Fibroblast of lung (primary cell): ENCODE measurements at places on chromosomes 2 and 18. TPM values are rescaled to one million over a fixed set of nuclear protein-coding genes. Genes with fewer than 3 reads are reported as not detected.

- DNase-seq, result no peak
These were observed 2.8 kb downstream of the ABCB6 start for GRCh38 chr2:219215871-219216534.

GRCh38 chr2:19600506-19600905, 242.1 kb upstream of the OSR1 start:
- DNase-seq, result no peak

Gene ANXA4
- total RNA-seq, result 106 and 114 TPM in 2 replicates

- peak; percentile 56 for DNase-seq
These were observed 45.2 kb downstream of the CYP1B1 start for GRCh38 chr2:38030635-38031355.

Gene HMSD
- 0.83 TPM in 1 of 2 replicates, not detected in the other for total RNA-seq

- DNase-seq, result no peak
These were observed 17.5 kb downstream of the DNMT3A start for GRCh38 chr2:25324251-25324650.

Gene HJURP
- 0.26 and 5.8 TPM in 2 replicates for total RNA-seq

- peak; percentile 10 for DNase-seq
These were observed 333.8 kb downstream of the ALK start for GRCh38 chr2:29587402-29588190.

Gene FKBP7
- total RNA-seq, result 47.5 and 54.3 TPM in 2 replicates

GRCh38 chr18:45974088-45974536, 7.0 kb upstream of the EPG5 start:
- peak; percentile 73 for DNase-seq

- peak; percentile 74 for DNase-seq
These were observed 517.9 kb upstream of the SPHKAP start for GRCh38 chr2:228699400-228699799.

Gene IL36G
- total RNA-seq, result not detected in 2 replicates

- DNase-seq, result no peak
These were observed 138.2 kb upstream of the DNAJC10 start for GRCh38 chr2:182577816-182578215.

DNA sequence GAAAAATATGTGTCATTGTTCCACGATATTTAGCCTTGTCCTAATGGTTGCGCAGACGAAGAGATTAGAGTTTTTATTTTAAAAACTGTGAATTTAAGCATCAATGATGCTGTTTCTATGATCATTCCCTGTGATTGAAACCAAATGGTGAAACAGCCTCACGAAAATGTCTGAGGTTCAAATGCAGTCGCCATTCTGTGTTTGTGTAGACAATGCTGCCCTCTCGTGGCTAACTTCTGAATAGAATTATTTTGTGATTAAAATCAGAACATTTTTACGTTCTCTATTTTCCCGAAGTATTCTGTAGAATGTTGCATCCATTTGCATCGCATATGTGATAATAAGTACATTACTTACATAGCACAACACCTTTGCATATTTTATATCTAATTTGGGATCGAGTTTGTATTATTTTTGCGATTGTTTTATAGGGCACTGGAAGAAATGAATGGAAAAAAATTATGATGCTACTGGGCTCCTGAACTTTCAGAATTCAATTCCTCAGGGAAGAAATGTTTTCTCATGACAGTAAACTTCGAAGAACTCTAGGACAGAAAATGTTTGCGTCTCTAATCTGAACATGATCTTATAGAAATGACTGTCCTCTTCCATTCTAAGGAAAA, 54.8 kb upstream of the CREB1 start:
- DNase-seq, result peak; percentile 78

Gene SUCLG1
- 63.1 and 71.1 TPM in 2 replicates for total RNA-seq

GRCh38 chr2:120393456-120393855, 47.5 kb downstream of the INHBB start:
- DNase-seq, result no peak

- DNase-seq, result no peak
These were observed 24.0 kb upstream of the ALPI start for GRCh38 chr2:232431705-232432590.

DNA sequence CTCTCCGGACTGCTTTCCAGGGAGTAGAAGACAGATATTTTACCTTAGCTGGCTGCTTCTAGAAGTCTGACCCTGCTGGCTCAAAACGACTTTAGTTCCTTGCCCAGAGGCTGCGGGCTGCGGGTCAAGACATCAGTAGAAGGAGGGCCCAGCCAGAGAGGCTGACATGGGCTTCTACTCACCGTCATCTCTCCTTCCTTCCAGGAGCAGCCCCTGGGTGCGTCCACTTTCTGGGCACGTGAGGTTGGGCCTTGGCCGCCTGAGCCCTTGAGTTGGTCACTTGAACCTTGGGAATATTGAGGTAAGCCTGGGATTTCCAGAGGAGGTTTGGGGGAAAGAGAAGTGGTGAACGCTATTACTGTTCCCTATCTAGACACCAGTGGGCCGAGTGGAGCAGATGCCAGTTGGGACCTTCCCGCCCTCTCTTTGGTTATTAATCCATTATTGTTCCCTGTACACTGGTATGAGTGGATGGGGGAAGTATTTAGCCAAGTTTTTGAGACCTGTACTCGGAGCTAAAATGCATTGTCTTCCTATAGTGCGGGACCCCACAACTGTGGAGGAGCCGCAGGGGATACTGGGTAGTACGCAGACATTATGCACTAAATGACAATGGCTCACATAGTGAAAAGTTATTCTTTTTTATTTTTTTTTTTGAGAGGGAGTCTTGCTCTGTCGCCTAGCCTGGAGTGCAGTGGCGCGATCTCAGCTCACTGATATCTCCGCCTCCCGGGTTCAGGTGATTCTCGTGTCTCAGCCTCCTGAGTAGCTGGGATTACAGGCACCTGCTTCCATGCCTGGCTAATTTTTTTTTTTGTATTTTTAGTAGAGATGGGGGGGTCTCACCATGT, 26.3 kb upstream of the CASP8 start:
- no peak for DNase-seq
